ENCODE measurements at places on chromosomes 3 and 15.
A peak's percentile ranks its signal among the peaks of the same experiment; 100 is the strongest.

- DNase-seq, result no peak
Observed at GRCh38 chr15:60155661-60156060, 151.6 kb downstream of the FOXB1 start.

DNA sequence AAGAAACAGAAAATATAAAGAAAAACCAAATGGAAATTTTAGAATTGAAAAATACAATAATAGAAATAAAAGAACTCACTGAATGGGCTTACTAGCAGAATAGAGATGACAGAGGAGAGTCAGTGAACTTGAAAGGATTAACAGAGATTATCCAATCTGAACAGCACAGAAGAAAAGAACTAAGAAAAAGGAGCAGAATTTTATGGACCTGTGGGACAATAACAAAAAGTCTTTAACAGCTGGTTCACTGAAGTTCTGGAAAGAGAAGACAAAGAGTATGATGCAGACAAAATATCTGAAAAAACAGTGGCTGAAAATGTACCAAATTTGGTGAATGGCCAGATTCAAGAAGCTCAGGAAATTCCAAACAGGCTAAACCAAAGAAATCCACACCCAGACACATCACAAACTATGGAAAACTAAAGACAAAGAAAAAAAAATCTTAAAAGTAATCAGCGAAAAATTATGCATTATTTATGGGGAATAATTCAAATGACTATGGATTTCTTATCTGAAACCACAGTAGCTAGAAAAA is 9.7 kb upstream of the GNB5 start:
- no peak for DNase-seq

GRCh38 chr3:70880421-70880820 is 568.0 kb upstream of the MDFIC2 start:
- no peak for DNase-seq

- DNase-seq, result no peak
Observed at GRCh38 chr3:170961616-170962400, 53.4 kb upstream of the EIF5A2 start.

DNA sequence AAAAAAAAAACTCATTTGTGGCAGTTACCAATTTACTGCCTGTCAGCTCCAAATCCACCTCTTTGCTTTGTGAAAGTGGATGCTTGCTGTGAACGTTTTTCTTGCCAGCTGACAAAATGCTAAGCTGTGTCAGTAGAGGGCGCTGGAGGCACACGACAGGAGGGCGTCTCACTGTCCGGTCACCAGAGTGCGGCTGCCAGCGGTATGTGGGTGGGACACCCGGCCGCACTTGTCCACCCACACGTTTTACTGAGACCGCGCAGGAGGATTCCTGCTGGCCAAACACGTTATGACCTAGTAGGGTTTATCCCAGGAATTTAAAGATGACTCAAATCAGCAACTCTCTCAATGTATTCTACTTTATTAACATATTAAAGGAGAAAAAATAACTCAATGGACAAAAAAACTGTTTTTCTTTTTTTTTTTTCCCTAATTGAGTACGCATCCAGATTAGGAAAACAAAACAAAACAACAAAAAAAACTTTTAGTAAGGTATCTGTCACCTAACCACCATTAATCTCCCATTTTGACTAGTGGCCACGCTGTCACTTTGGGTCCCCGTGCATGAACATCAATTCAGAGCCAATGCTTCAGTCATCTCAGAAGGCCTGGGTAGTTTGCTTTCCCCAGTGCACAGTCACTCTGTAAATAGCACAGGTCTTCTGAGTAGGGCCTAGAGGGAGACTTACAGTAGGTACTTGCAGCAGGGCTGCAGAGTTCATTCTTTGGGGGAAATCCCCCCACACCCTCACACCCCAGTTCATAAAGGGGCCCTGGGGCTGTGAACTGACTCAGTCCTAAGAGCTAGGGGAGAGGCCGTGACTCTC is 43.8 kb upstream of the RPL35A start:
- peak; percentile 91 for DNase-seq

Measured in nephron progenitor cell (in vitro differentiated cells).